ENCODE measurements at places on chromosomes 2 and 18.

DNA sequence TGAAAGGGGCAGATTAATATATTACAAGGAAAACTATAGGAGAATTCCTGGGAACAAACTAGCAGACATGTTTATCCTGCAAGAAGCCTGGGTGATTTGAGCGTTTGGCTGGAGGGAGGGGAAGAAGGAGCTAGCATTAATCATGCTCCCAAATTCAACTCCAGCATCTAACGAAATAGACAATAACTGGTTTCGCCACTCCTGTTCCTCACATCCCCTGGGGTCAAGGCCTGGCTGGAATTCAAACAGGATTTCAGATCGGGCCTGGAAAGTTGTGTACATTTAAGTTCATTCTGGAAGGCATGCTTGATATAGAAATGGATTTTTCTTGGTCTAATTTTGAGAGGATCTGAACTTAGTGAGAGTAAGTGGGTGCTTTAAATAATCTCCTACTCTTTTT is 126.1 kb upstream of the CTAGE1 start:
- peak; percentile 50 for DNase-seq
- H3K27ac ChIP-seq: no peak overlapping the region
- no peaks in the 10 kb centered on the region for H3K27me3 ChIP-seq

DNA sequence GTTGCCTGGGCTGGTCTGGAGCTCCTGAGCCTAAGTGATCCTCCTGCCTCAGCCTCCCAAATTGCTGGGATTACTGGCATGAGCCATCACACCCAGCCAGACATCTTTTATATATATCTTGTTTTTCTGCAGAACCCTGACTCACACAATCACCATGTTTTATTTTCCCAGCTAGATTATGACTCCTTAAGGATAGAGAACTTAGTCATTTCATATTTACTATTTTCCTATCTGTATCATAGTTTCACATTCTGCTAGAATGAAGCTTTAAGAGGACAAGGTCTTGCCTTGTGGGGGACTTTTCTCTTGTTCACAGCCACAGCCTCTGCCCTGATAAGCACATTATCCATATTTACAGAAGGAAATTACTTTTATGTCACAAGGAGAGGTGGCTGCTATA is 73.9 kb downstream of the LBH start:
- H3K4me3 ChIP-seq: no peak overlapping the region
- H3K27ac ChIP-seq: no peak overlapping the region
- DNase-seq: no peak
- H3K4me1 ChIP-seq: no peaks in the 10 kb centered on the region
- no peaks in the 10 kb centered on the region for H3K27me3 ChIP-seq

- no peak for DNase-seq
- no peaks in the 10 kb centered on the region for H3K4me1 ChIP-seq
- no peaks in the 10 kb centered on the region for H3K36me3 ChIP-seq
- H3K4me3 ChIP-seq: no peak overlapping the region
Measured at GRCh38 chr18:21167641-21168377, 56.2 kb upstream of the ROCK1 start.

DNA sequence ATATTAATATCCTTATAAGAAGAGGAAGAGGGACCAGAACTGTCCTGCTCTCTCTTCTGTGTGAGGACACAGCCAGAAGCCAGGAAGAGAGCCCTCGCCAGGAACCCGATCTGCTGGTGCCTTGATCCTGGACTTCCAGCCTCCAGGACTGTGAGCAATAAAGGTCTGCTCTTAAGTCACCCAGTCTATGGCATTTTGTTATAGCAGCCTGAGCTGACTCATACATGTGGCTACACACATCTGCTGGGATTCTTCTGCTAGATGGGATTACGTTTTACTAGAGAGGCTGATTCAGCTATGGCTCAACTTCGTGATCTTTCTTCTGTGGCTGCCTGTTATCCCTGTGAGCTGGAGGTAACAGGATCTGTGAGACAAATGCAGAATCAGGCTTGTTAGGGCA is 29.6 kb downstream of the ARL4C start:
- no peak for DNase-seq
- H3K36me3 ChIP-seq: no peaks in the 10 kb centered on the region
- no peaks in the 10 kb centered on the region for H3K4me1 ChIP-seq

DNA sequence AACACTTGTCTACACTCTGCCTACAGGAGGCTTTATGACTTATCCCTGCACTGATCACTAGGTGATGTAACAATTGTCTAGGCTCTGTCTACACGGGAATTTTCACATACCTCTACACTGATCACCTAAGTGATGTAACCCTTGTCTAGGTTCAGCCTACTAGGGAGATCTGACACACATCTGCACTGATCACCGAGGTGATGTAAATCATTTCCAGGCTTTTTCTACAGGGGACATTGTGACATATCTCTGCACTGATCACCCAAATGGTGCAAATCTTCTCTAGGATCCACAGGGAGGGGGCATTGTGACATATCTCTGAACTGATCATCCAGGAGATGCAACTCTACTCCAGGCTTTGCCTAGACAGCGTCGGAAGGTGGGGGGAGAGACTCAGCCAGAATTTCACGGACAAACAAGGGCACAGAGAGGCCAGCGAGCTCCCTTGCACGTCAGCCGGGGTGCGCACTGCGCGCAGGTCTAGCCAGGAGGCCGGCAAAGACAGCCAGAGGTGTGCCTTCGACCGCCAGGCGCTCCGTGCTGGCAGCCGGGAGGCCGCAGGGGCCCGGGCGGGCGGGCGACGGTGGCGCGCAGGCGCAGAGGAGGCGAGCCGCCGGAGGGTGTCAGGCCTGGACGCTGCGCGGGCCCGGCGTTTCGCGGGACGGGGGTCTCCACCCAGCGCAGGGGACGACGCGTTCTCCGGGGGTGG is 46.9 kb upstream of the USP14 start:
- peak overlapping the region; percentile 58 for H3K27ac ChIP-seq
- H3K4me3 ChIP-seq: peak overlapping the region; percentile 60
- H3K4me1 ChIP-seq: no peaks in the 10 kb centered on the region
- no peaks in the 10 kb centered on the region for H3K36me3 ChIP-seq

DNA sequence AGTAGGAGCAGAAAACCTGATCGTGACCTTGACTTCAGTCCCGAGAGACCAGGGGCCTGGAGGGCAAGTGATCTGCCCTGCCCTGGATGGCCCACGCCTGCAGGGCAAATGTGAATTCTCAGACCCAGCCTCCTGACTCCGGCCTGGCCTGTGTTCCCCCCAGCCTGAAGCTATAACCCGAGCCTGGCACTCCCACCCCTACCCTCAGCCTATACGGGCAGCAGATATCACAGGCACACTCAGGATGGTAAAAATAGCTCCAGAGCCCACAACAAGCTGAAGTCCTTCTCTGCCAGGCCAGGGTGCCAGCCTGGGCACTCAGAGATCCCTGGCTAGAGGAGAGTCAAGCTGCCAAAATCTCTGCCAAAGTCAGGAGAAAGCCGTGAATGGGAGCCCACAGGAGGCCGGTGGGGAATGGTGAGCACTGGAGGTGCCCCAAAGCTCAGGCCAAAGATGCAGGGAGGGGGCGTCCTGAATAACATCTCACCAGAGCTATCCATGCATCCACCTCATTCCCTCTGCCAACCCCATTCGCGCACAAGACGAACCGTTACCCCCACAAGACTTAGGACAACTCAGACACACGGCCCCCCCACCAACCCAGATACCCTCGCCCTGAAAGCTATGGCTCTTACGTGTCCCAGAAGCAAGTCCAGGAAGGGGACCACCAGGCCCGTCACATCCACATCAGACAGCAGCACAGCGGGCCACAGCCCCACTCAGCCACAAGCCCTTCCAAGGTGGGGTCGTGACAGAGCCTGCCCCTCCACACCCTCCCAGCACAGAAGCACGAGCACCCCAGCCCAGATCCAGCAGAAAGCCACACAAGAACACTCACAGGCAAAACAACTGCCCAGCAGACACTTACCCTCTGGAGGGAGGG is 144.9 kb downstream of the TNS1 start:
- H3K4me3 ChIP-seq: peak overlapping the region; percentile 86
- DNase-seq: peak; percentile 90
- H3K4me1 ChIP-seq: peaks cover 74% of the 10 kb centered on the region
- H3K27ac ChIP-seq: peak overlapping the region; percentile 99
